Breast epithelium (tissue), 4 donors: ENCODE measurements at places on chromosomes 3 and 15. TPM values are rescaled to one million over a fixed set of nuclear protein-coding genes. Genes with fewer than 3 reads are reported as not detected.

GRCh38 chr3:60772584-60772983 lies 478.7 kb downstream of the FHIT start:
- H3K27me3 ChIP-seq: no peaks in the 10 kb centered on the region
- H3K27ac ChIP-seq: no peak overlapping the region
- no peaks in the 10 kb centered on the region for H3K36me3 ChIP-seq
- H3K4me1 ChIP-seq: no peaks in the 10 kb centered on the region

Gene CD276
- 73.7 TPM for total RNA-seq

- no peak for DNase-seq
- no peak overlapping the region for H3K4me3 ChIP-seq
- H3K27ac ChIP-seq: no peak overlapping the region
- no peaks in the 10 kb centered on the region for H3K27me3 ChIP-seq
- H3K4me1 ChIP-seq: no peaks in the 10 kb centered on the region
Measured at GRCh38 chr3:50427217-50427616, 67.9 kb upstream of the TMEM115 start.

Gene CADM2
- total RNA-seq: 6.9 TPM

DNA sequence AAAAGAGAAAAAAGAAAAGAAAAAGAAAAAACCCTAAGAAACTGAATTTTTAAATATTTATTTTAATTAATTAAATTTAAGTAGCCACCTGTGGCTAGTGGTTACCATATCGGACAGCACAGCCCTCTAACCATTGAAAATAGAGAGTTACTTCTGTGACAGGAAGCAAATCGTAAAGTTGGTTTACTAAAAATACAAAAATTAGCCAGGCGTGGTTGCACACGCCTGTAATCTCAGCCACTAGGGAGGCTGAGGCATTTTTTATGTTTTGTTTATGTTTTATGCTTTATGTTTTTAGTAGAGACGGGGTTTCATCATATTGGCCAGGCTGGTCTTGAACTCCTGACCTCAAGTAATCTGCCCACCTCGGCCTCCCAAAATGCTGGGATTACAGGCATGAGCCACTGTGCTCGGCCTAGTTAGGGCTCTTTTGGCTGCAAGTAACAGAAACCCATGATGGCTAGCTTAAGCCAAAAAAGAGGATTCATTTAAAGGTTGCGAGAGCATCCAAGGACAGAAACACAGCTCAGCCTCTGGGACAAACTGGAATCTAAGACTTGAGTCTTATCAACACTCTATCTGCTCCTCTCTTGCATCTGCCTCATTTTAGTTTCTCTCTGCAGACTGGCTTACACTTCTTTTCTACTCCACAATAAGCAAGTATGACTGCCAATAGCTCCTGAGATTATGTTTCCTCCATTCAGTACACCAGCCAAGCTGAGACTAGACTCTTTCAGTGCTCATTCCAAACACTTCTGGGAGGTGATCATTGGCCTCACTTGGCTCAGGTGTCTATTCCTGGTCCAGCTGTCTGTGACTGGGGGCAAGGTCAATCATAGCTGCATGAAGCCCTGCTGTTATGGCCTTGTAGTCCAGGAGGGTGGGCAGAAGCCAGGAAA lies 6.8 kb upstream of the SKIL start:
- H3K27ac ChIP-seq: no peak overlapping the region
- H3K36me3 ChIP-seq: no peaks in the 10 kb centered on the region
- no peaks in the 10 kb centered on the region for H3K27me3 ChIP-seq
- no peak for DNase-seq
- H3K4me1 ChIP-seq: no peaks in the 10 kb centered on the region

Gene ARPP21
- total RNA-seq: not detected

DNA sequence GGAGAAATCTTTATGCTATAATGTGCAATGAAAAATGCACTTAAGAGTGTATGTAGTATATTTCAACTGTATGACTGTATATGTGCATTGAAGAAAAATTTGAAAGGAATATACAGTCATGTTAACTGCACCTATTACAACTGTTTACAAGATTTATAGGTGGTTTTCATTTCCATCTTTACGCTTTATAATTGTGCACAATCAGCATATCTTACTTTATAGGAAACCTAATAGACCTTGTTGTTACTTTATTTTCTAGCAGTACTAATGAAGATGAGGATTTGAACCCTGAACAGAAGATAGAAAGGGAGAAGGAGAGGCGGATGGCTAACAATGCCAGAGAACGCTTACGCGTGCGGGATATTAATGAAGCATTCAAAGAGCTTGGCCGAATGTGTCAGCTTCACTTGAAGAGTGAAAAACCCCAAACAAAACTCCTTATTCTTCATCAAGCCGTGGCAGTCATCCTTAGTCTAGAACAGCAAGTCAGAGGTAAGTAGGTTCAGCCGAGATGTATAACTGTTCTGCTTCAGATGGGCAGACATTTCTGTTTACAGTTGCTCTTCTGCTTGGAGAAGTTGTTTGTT lies 103.4 kb upstream of the CGNL1 start:
- H3K27ac ChIP-seq: no peak overlapping the region
- no peak for DNase-seq
- no peaks in the 10 kb centered on the region for H3K4me1 ChIP-seq
- H3K27me3 ChIP-seq: no peaks in the 10 kb centered on the region
- H3K36me3 ChIP-seq: no peaks in the 10 kb centered on the region
- no peak overlapping the region for H3K4me3 ChIP-seq

DNA sequence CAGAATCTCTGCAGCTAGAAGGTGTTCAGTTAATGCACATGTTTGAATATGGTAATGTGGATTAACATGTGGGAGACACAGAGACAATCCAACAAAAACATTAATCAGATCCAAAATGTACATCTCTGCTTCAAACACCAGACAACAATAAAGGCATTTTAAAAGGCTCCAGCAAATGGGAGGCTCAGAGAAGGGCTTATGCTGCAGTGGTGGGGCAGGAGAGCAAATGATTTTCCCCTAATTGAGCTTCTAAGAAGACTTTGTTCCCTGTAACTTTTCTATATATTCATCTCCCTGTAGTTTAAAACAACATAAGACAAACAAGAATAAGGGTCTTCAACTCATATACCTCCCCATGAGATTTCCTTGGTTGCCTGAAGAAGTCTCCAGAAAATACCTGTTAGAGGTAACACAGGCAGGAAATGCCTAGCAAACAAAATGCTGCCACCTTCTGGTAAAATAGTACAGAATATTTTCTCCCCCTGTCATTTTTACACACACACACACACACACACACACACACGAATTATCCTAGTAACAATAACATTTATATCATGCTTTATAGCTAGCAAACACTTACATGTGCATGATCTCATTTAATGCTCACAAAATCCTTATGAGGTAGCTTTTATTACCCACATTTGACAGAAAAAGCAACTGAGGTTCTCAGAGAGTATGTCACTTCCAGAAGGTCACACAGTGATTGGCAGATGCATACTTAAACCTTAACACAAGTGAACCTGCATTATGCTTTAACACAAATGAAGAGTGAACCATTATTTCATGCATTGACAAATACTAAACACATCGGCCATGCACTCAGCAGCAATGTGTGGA lies 123.4 kb upstream of the MB21D2 start:
- H3K36me3 ChIP-seq: no peaks in the 10 kb centered on the region
- H3K4me1 ChIP-seq: no peaks in the 10 kb centered on the region
- no peak for DNase-seq
- H3K4me3 ChIP-seq: no peak overlapping the region

Gene CD96
- 6.2 TPM for total RNA-seq

- H3K36me3 ChIP-seq: no peaks in the 10 kb centered on the region
- H3K27me3 ChIP-seq: no peaks in the 10 kb centered on the region
- peaks cover 14% of the 10 kb centered on the region for H3K4me1 ChIP-seq
Measured at GRCh38 chr3:194137506-194138474, 1.8 kb downstream of the HES1 start.

Gene KCNMB2
- not detected for total RNA-seq

- no peaks in the 10 kb centered on the region for H3K36me3 ChIP-seq
- no peak overlapping the region for H3K4me3 ChIP-seq
- DNase-seq: no peak
- H3K4me1 ChIP-seq: no peaks in the 10 kb centered on the region
- H3K27ac ChIP-seq: no peak overlapping the region
Measured at GRCh38 chr3:66910266-66911055, 87.6 kb upstream of the KBTBD8 start.
